Motor neuron (in vitro differentiated cells): ENCODE measurements at places on chromosomes 12 and 14.

- ATAC-seq = peak; percentile 53
These were observed 38.0 kb upstream of the FBXO21 start for GRCh38 chr12:117228239-117228638.

- ATAC-seq = no peak
These were observed 29.1 kb downstream of the CCDC88C start for GRCh38 chr14:91388551-91388975.

- ATAC-seq = peak; percentile 32
These were observed 7.7 kb upstream of the LTBP2 start for GRCh38 chr14:74619672-74620131.

GRCh38 chr14:25896777-25897176, 701.1 kb downstream of the NOVA1 start:
- ATAC-seq = no peak

DNA sequence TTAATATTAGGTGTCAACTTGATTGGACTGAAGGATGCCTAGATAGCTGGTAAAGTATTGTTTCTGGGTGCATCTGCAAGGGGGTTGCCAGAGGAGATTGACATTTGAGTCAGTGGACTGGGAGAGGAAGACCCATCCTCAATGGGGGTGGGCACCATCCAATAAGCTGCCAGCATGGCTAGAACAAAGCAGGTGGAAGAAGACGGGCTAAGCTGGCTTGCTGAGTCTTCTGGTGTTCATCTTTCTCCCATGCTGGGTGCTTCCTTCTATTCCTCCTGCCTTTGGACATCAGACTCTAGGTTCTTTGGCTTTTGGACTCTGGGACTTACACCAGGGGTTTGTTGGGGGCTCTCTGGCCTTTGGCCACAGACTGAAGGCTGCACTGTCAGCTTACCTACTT, 87.4 kb downstream of the SLC38A1 start:
- no peak for ATAC-seq

- ATAC-seq = no peak
These were observed 222.7 kb downstream of the FOXN3 start for GRCh38 chr14:89194376-89194775.

DNA sequence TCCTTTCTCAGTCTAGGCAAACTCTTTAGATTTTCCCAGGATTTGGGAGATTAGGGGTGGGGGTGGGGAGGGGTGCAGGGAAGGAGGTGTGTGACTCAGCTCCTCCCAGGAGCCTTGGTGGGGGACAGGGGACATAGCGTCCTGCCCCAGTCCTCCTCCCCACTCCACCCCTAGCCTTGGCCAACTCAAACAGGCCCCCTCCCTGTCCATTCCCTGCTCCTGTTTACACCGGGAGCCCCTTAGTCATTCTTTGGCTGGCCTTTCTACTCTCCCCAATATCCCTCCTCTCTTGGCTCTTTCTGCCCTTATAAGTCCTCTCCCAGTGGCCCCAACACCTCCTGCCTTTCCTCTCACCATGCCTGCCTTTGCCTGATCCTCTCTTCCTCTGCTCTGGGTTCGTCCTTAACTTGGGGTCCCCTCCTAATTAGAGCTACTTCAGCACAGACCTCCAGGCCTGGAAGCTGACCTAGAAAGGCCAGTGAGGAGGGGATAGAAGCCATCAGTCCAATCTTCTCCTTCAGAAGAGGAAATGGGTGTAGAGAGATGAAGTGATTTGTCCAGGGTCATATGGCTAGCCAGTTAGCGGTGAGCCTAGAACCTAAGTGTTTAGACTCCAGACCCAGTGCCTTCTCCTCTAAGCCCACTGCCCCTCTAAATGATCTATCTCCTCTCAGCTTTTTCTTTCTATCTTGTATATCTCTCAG, 2.3 kb upstream of the ITGA5 start:
- no peak for ATAC-seq

- no peak for ATAC-seq
These were observed 1359.5 kb downstream of the AACS start for GRCh38 chr12:126424696-126425095.

- no peak for ATAC-seq
These were observed 1131.0 kb downstream of the BCL11B start for GRCh38 chr14:98140862-98141530.

DNA sequence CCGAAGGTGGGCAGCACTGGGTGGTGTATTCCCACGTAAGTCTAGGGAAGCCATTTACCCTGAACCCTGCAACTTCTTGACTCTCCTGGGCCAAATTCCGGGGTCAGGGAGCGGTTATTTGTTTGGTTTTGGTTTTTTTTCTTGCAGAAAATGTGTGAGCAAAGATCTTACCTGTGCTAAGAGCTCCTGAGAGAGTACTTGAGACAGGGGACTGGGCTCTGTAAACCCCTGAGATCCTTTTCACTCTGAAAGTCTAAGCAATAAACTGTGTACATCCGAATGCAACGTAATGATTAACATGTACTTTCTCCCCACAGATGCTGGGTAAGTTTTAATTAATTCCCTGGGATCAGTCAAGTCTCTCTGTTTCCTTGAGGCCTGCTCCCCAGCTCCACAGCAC, 21.5 kb downstream of the OR10P1 start:
- ATAC-seq = no peak

DNA sequence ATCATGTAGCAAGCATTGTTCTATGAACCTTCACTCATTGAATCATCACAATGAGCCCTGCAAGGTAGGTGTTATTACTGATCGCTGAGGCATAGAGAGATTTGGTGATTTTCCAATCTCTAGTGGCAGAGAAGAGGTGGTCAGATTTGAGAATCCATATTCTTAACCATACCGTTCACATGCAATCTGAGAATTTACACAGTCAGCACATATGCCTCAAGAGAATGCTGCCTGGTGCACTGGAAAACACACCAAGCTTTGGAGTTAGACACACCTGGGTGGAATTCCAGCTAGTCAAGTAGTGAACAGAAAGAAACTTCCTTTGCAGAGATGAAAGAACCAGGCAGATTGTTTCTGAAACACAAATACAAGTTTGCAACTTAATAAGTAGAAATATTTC, 94.1 kb downstream of the LGR5 start:
- ATAC-seq = no peak

- ATAC-seq = no peak
These were observed 208.5 kb downstream of the CHST11 start for GRCh38 chr12:104665296-104665695.

GRCh38 chr14:86739761-86740160, 1209.8 kb downstream of the FLRT2 start:
- ATAC-seq = no peak

- ATAC-seq = peak; percentile 45
These were observed 6.2 kb upstream of the TCP11L2 start for GRCh38 chr12:106296179-106296877.

DNA sequence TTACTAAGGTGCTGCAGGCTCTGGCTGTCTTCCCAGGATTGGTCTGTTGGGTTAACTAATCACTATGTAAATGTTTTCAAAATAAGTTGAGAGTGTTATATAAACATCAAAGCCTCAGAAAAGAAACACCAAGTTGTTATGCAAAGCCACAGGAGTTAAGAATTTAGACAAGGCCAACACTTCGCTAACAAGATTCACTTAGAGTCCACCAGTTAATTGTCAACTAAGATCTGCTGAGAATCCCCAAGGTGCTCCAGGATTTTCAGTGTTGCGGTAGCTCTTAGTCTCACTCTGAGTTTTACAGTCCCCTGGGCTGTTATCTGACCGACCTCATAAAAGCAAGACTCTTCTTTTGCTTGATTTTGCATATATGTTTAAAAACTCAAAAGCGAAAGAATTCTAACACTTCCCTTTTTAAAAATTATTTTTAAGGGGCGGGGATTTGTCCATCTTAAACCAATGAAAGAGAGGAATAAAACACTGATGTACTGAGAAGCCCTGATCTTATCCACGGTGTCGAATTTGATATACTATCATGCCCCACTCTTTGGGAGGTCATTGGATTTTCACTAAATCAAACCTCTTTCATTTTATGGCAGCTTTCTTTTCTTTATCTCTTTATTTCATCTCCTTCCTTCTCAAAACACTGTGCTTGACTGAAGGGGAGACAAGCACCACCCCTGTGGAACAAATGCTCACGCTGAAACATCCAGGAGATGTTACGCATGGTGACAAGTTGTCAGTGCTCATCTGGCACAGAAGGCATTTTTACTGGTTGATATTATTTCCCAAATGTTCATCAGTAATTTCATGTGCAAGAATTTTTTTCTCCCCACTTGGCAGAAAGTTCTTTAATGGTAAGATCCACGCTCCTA, 7.0 kb downstream of the NIN start:
- peak; percentile 19 for ATAC-seq

DNA sequence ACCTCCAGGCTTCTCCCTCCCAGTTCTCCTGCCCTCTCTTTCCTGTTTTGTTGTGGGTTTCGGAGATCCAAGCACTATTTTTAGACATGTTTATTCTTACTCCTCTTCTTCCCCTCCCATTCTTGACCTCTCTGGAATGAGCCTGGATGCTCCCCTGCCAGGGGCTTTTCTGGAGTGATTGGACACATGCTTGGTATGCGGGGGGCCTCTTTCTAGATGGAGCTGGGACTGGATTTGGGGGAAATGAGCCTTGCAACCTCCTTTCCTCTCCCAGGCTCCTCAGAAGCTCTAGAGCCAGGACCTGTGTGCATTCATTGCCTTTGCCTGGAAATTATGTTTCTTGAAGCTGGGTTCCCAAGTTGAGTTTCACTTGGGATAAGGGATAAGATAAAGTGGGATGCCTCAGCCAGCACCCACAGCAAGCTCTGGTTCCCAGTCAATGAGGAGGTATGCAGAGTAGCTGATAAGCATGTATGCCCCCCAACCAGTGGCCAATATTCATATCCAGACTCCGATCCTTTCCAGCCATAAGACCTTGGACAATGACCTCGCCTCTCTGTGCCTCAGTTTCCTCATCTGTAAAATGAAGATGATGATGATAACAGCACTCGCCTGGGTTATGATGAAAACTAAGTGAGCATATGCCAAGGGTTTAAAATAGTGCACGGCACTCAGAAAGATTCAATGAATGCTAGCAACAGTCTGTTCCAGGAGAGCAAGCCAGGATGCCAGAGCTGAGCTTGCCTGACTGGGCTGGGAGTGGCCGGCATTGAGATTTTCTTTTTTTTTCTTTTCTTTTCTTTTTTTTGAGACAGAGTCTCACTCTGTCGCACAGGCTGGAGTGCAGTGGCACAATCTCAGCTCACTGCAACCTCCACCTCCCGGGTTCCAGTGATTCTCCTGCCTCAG, 97.8 kb downstream of the SCARB1 start:
- ATAC-seq = no peak

GRCh38 chr12:107684029-107684795, 1.4 kb upstream of the PWP1 start:
- no peak for ATAC-seq

DNA sequence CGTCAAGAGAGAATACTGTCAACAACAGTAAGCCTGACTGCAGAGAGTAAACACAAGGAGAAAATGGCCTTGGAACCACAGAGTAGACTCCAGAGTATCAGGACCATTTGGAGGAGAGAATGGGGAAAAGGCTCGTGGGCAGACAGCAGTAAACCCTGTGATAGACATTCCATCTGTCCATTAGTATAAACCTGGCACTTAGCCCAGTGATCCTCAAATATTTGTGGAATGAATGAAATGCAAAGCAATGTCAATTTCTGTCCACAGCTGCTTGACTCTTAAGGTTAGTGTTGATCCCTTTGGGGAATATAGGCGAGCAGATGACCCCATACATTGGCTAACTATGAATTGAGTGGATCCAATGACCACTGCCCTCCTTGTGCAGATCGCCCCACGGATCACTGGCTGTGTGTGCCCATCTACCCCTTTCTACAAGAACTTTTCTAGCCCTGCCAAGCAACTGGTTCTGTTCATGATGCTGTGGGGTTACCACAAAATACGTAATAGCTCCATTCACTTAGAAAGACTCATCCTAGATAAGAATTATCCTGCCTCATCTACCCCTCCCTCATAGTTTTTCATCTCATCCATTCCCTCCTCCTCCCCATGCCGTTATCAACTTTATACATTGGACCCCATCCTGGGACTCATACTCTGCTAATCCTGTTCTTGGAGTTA, 846.8 kb downstream of the NRXN3 start:
- no peak for ATAC-seq
